ENCODE measurements at places on chromosomes 3 and 15.

DNA sequence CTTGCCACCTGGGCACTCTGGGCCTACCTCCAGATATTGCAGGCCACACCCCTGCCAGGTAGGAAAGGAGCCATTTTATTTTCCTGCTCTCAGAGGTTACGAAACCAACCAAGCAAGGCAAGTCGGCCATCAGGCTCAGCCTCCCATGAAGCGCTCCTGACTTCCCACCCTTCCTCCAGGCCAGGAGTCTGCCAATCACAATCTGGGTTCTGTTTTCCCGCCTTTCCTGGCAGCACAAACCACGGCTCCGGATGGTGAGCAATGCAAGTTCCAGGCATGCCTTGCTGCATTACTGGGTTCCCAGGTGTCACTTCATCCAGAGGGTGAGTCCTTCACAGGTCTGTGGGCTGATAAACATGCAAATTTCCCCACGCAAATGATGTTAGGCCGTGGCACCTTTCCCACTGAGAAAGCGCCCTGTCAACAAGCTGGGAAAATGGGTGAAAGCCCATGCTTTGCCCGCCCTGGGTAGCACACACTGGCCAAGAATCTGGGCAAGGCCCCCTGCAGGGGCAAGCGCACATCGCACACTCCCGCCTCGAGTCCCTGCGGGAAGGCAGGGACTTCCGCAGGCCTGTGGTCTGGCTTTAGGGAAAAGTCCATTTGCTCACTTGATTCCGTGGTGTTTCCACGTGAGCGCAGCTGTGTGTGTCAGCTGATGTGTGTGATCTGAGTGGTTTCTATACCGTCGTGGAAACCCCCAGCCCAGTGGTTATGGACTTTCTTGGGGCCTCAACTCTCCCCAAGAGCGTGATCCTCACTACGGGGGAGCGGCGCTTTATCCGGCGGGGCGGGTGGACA lies 61.6 kb upstream of the RYK start:
- peak; percentile 31 for DNase-seq

DNA sequence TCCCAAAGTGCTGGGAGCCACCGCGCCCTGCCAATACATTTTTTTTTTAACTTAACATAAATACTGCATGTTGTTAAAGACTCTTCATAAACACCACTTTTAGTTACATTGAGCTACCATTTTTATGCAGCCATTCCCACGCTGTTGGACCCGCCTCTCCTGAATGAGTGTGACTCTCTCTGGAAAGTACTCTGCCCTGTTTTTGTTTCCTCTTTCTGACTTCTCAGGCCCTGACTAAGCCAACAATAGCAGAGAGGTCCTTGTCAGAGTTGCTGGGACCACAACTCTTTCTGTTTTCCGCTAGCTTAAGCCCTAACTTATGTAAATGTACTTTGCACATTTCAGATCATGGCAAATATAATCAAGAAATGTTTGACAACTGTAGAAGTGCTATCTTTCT lies 35.2 kb downstream of the PARP15 start:
- no peak for DNase-seq

DNA sequence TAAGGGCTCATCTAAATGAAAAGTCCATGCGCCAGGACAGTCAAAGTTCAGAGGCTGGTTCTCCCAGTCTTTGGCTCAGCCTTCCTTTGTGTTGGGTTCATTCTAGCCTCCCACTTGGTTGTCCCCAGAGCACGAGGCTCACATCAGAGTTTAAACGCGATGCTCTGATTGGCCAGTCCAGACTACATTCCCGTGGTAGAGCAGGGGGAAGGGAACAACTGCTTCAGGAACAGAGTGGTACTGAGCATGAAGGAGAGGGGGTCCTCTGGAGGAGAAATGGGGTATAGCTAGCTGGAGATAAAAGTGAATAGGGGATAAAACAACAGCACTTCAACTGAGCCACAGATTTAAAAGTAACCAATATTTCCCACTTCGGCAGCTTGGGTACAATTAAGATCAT lies 32.2 kb downstream of the ANAPC13 start:
- no peak for DNase-seq

DNA sequence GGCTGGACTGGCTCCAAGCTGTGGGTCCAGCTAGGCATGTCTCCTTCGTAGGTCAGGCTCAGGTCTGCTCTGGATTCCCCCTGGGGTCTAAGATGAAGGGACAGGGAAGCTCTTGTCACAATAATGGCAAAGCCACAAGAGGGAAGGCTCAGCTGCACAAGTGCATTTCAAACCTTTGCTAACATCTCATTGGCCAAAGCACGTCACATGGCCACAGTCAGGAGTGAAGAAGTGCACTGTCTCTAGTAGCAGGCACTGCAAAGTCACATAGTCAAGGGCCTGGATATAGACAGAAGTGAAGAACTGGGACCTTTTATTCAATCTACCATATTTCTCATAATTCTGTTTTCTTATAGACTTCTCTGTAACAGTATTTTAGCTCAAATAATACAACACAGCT lies 20.1 kb downstream of the DLEC1 start:
- DNase-seq, result no peak

- no peak for DNase-seq
Measured at GRCh38 chr15:33844186-33844585, 124.1 kb upstream of the CHRM5 start.

- DNase-seq, result no peak
Measured at GRCh38 chr15:46117071-46117470, 482.2 kb downstream of the SQOR start.

GRCh38 chr3:133055339-133055738 lies 17.1 kb downstream of the TMEM108 start:
- DNase-seq, result no peak

DNA sequence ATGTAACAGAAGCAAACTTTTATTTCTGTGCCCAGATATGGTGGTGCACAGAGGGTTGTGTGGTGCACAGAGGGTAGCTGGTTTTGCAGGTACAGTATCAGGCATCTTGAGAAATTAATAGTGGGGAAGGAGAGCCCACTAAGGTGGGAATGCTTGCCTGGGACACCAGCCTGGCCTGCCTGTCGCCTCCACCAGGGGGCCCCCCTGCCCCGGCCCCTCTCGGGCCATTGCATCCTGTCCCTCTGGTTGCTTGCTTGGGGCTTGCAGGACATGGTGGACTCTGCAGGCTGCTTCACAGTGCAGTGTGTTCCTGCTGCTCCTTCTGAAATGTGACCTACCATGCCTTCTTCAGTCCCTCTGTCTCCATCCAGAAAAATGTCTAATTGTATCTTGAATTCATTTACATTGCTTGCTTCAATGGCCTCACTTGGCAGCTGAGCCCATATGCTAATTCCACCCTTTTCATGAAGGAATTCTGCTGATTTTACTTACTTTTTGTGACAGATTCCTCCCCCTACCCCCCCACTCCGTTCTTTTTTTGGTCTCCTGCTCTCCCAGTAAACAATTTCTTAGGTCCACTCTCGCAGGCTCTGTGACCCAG lies 73.6 kb downstream of the EEFSEC start:
- DNase-seq, result peak; percentile 48

DNA sequence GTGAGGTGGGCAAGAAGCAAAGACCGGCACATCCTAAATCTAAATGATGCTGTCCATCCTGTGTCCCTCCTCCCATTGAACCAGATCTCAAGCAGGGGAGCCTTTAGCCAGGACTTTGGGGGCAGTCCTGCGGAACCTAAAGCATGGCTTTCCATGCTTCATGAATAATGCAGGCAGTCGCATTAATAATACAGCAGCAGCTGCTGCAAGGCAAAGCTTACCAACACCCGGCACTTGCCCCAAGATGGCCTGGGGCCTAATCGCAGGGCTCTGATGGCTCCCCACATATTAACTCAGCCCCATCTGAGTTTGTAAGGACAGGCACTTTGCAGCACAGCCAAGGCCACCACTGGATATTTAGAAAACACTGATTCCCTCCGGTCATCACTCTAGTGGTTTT lies 114.4 kb downstream of the NTRK3 start:
- no peak for DNase-seq

DNA sequence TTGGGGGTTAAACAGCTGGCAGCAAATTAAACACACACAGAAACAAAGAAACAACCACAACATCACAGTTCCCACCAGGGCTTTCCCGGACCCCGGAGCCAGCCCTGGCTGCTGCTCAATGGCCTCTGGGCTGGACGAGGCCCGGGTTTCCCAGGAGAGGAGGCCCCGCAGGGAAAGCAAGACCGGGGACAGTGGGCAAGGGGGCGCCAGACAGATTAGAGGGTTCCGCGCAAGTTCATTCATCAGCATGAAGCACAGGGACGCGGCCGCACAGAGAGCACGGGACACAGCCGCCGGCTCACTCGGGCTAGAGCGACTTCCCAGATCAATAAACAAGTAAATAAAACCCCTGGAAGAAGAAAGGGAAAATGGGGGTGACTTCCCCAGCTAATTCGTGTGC lies 66.4 kb upstream of the RPL32 start:
- DNase-seq, result no peak

DNA sequence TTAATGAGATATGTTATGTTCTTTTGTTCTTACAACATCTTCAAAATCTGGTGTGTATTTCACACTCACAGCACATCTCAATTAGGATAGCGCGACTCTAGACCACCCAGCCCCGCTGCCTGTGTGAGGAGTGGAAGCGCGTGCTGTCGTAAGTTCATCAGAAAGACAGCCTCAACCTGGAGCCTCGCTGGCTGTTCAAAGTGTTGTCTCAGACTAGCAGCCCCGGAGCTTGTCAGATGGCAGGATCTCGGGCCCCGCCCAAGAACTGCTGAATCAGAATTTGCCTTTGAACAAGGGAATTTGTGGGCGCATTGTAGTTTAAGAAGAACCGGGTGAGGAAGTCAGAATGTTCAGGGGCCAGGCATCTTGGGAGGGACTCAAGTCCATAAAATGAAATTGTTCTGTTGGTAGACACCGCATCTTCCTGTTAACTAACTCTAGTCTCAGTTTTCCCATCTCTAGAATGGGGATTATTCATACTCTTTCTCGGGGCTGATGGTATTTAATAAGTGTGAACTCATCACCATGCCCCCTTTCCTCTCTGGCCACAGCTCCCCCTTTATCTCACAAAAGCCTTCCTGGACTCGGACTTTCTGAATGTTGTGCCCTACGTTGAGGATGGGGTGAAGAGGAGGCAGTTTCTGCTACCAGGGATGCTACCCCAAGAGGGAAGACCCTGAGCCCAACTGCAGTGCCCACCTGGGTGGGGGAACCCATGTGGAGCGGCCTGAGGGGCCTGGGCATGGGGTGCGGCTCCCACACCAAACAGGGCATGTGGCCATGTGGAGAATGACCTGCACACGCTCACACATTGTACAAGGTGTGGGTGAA lies 40.4 kb downstream of the BHLHE40 start:
- DNase-seq, result no peak

DNA sequence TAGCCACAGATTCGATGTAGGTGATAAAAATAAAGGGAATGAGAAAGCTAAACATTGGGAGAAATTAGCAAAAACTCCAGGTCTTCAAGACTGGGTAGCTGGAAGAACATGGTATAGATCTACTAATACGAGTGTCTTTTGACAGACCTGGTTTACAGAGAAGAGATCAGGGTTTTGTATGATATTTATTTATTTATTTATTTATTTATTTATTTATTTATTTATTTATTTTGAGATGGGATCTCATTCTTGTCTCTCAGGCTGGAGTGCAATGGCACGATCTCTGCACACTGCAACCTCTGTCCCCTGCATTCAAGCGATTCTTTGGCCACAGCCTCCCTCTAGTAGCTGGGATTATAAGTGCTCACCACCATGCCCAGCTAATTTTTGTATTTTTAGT lies 448.4 kb downstream of the CNTN4 start:
- DNase-seq, result no peak

DNA sequence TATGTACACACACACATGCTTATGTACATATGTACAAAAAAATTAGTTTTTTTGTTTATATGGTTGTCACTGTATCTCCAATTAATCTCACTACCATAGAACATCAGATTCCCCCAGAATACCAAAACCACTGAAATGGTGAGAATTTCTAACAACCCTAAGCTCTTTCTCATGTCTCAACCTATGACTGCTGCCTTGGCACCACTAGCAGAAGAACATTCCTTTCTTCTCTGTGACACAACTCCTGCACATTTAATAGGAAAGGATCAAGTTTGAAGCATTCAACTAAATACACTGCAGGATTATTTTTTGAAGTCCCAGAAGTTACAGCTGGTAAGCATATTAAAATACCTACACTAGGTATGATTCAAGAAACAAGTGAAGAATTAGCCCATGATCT lies 109.6 kb downstream of the FAM174B start:
- no peak for DNase-seq

Data from GM13977 (cell line).